Stimulated activated CD4-positive, alpha-beta T cell treated with anti-CD3 and anti-CD28 coated beads, Interleukin-2, amount 100 ng/mL, for 24 hours (primary cell): ENCODE measurements at places on chromosomes 7 and 10.

DNA sequence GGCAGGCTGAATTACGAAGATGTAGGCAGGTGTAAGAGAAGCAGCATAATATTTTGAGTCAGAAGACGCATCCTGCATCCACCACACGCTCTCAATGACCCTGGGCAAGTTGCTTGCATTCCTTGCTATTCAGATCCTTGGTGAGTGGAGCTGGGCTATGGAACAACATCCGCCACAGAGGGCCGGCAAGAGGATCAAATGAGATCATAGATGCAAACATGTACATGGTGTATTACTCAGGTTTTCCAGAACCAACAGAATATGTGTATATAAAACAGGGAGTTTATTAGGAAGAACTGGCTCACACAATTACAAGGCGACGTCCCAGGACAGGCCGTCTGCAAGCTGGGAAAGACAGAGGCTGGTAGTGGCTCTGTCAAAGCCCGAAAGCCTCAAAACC is 51.5 kb downstream of the ADAM12 start:
- DNase-seq = no peak

- DNase-seq = no peak
These were observed 163.1 kb upstream of the NPVF start for GRCh38 chr7:25391295-25391861.

DNA sequence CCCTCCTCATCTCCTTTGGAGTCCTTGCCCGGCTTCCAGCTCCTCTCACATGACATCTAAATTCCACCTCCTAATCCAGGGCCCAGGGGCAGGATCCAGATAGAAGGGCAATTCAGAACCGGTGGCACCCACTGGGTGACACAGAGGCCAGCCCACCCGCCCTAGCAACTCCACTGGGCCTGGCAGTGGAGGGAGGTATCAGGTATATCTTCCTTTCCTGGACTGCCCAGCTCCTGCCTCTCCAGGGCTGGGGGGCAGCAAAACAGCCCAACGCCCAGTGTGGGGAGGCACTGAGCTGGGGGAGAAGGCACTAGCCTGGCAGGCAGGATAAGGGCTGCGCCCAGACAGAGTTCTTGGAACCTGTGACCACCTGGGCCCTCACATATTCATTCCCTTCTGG is 10.4 kb upstream of the TRIM8 start:
- no peak for DNase-seq

DNA sequence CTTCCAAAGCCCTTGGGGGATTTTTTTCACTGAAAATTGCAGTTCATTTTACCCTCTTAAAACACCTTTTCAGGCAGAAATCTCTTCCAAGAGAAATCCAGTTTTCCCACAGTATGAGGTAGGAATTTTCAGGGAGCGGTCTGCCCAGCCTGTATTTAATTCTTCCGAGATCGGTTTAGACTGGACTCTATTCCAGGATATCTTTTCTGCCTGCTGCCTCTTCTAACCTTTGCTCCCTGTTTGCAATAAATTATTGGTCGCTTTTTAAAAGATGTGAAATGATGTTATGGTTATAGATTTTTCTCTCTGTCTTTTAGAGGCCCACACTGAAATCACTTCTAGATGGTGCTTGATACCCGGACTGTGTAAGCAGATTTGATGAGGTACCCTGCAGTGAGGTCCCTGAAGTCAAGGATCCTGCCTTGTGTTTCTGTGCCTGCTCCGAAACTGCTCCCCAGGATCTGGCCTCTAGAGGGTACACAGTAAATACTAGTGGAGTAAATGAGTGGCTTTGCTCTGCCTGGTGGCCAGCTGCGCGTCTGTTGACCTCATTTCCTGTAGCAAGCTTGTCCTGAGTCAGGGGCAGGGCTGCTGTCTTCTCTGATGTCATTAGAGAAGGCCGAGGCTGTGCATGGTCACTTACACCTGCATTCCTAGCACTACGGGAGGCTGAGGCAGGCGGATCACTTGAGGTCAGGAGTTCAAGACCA is 191.6 kb downstream of the FANK1 start:
- no peak for DNase-seq
